Hippocampal formation (tissue), 2 donors: ENCODE measurements at places on chromosomes 6 and 20.
A peak's percentile ranks its signal among the peaks of the same experiment; 100 is the strongest.

DNA sequence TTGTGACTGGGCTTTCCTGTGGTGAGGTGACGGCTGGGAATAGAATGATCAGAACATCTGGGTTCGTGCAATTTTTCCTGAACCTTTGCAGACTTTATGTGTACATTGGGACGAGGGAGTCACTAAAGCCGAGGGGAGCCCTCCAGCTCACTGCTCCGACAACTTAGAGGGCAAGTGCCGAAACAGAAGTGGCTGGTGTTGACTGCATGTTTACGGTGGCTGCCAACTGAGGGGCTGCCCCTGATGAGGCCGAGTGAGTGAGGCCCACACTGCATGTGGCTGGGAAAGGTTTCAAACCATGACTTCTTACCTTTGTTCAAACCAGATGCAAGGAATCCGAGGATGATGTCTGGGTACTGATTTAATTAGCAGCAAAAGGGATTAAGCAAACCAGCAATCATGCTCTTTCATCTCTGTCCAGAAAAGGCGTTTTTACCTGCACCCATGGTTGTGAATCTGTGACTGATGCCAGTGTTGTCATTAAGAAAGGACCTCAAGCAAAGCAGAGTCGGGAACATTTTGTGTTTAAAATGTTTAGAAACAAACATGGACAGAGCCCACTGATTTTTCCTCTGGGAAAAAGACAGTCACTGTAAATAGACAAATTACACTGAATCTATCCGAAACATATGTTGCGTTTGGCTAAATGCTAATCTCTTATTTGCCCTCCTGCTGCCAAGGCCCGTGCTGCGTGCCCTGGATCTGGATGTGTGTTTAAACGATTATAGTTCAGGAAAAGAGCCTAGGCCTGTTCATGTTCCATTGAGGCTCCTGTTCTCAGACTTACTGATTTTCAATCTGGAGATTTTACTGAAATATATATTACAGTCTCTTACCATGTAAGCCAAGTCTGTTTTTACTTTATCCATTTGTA lies 105.1 kb downstream of the UST start:
- no peak for DNase-seq

- no peak for DNase-seq
These were observed 83.3 kb upstream of the TGM3 start for GRCh38 chr20:2212456-2213015.

GRCh38 chr6:106119546-106119945 lies 33.4 kb downstream of the PRDM1 start:
- DNase-seq, result no peak

GRCh38 chr20:25023356-25023755 lies 30.8 kb upstream of the APMAP start:
- no peak for DNase-seq

DNA sequence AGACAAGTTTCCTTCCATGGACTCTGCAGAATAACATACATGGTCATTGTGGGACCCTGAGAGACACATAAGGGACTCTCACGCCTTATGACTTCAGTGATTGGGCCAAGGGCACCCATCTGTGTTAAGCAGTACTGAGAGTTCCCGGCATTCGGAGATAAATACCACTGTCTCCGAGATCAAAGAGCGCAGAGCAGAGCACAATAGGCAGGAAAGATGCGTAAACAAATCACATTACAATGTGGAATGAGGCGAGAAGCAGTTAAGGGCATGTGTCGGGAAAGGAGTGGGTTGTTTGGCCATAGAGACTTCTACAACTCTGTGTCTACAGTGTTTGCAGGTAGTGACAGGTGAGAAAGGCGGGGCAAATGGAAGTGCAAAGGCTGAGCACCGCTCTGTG lies 57.6 kb downstream of the NRSN1 start:
- DNase-seq, result no peak

DNA sequence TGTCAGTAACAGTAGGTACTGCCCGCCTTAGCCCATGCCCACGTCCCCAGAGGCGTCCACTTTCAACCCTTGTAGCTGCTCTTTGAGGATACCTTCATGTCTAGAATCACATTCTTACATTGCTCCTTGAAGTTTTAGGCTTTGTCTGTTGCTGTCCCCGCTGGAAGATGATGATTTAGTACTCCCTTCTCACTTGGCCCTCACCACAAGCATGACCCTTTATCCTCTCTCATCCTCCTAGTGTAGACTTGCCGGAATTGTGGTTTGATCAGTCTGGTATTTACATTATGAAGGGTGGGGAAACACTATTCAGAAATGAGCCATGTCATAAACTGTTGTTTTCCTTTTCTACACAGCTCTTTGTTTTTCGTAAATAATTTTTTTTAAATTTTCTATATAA lies 87.4 kb downstream of the ARID1B start:
- DNase-seq, result no peak

DNA sequence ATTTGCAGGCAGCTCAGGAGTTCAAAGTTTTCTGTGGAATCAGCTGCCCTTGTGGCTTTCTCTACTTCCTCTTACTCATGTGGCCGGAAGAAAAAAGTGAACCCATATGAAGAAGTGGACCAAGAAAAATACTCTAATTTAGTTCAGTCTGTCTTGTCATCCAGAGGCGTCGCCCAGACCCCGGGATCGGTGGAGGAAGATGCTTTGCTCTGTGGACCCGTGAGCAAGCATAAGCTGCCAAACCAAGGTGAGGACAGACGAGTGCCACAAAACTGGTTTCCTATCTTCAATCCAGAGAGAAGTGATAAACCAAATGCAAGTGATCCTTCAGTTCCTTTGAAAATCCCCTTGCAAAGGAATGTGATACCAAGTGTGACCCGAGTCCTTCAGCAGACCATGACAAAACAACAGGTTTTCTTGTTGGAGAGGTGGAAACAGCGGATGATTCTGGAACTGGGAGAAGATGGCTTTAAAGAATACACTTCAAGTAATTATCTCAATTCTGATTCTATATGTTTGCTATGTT lies 1.1 kb downstream of the MGME1 start:
- peak; percentile 17 for DNase-seq
